SK-MEL-5 (cell line): ENCODE measurements at places on chromosomes 5 and 9. TPM values are rescaled to one million over a fixed set of nuclear protein-coding genes. Genes with fewer than 3 reads are reported as not detected.

DNA sequence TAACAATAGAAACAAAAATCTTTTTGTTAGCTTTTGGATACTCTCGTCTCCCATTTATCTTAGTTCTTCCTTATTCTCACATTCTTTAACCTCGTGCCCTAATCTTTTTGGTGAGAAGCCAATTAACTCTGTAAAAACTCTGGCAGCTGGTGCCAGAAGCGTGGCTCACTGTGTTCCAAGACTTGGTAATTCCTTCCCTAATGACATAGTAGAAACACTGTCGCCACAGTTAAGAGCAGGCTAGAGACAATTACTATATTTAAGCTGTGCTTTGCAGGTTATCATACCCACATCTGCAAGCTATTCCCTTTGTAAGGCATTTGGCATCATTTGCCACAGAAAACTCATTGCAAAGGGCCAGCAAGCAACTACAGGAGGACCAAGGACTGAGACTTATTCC lies 160.9 kb upstream of the PIK3R1 start:
- DNase-seq, result no peak

Gene SOHLH1
- total RNA-seq, result 0.27 TPM in 1 of 2 replicates, not detected in the other

Gene CORO2A
- total RNA-seq, result 0.96 and 1.6 TPM in 2 replicates

DNA sequence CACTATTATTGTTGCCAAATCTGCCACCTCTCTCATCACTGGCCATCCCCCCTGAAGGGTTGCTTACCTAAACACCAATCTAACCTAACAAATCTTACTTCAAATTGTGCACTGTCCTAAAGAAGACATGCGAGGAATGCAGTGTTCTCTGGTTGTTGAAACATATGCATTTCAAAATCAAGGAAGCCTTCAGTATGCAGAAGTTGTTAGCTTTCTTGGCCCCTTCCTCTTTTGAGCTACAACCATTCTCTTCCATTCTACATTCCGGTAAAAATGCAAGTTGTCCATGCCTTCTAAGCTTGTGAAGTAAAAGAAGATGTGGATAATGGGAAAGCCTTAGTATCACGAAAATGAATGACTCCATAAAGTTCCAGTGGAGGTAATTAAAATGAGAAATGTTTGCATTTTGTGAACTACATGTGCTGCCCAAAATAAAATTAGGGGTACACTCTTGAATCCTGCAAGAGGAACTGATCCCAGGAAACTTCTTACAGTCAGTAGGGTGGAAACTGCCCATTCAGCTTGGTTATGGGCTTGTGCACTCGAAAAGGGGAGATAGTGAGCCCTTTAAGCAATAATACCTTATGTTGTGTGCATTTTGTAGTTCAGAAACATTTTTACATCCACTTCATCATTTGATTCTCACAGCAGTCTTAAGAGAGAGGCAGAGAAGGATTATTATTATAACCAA lies 77.6 kb upstream of the ADRB2 start:
- no peak for DNase-seq

- DNase-seq, result no peak
Observed at GRCh38 chr5:149156435-149157083, 15.3 kb downstream of the ABLIM3 start.

GRCh38 chr9:88988796-88989641 lies 2.2 kb upstream of the S1PR3 start:
- DNase-seq, result no peak

DNA sequence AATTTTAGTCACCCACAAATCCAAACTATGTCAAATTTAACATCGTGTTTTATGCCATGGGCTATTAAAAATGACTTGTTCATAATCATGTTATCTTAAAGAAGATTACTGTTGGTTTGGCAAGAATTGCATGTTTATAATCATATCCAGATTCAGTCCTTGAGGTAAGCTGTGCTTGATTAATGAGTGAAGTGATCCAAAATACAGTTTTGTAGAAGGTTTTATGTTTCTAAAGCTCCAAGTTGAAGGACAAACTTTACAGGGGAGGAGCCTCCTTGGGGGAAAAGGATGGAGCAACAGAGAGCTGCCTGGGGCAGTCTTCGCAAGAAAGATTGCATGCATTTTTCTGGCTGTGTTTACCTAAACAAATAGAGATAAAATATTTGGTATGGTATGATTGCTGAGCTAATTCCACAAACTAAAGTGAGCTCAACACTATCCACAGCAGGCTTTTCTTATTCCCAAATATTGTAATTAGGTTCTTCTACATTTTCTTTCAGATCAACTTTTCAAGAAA lies 189.5 kb upstream of the TYRP1 start:
- DNase-seq, result no peak

Gene PCDH1
- 1.3 and 2.7 TPM in 2 replicates for total RNA-seq

Gene HNRNPH1
- 249 and 270 TPM in 2 replicates for total RNA-seq

- no peak for DNase-seq
Observed at GRCh38 chr5:100299261-100299660, 235.9 kb upstream of the FAM174A start.

- DNase-seq, result no peak
Observed at GRCh38 chr5:79691007-79691406, 1.4 kb downstream of the CMYA5 start.

GRCh38 chr5:77844373-77844622 lies 68.2 kb upstream of the TBCA start:
- DNase-seq, result no peak

Gene NEK6
- total RNA-seq, result 42.5 and 47.5 TPM in 2 replicates

Gene RNF130
- total RNA-seq, result 89.1 and 106 TPM in 2 replicates

Gene DOCK8
- 0.35 and 0.45 TPM in 2 replicates for total RNA-seq

Gene SLC36A3
- total RNA-seq, result not detected in 2 replicates

- DNase-seq, result no peak
Observed at GRCh38 chr9:22446589-22446949, at the start of gene DMRTA1. Gene DMRTA1 (plus strand): TSS chr9:22446824. CDS start chr9:22447066, 242 bp downstream.

GRCh38 chr5:76714751-76715485 lies 1.0 kb upstream of the F2R start:
- DNase-seq, result no peak

- no peak for DNase-seq
Observed at GRCh38 chr9:84322828-84323227, 17.7 kb downstream of the SLC28A3 start.

Gene MSMP
- not detected in 2 replicates for total RNA-seq

DNA sequence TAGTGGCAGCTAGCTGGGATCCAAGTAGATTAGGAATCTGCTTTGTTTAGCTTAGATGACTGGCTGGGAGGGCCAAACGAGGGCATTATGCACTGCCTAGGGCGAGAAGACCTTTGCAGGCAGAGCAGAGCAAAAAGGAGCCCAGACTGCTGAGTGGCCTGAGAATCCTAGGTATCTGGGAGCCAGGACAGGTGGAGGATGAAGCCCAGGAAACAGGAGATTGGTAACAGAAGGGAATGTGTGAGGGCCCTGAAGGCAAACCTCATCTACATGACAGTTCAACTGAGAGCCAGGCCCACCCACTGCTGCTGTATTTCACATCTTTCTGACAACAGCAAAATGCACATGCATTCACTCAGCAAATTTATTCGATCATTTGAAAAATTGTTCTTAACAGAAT lies 192.3 kb downstream of the DTWD2 start:
- no peak for DNase-seq

- no peak for DNase-seq
Observed at GRCh38 chr5:160693831-160694465, 158.1 kb downstream of the ATP10B start.

DNA sequence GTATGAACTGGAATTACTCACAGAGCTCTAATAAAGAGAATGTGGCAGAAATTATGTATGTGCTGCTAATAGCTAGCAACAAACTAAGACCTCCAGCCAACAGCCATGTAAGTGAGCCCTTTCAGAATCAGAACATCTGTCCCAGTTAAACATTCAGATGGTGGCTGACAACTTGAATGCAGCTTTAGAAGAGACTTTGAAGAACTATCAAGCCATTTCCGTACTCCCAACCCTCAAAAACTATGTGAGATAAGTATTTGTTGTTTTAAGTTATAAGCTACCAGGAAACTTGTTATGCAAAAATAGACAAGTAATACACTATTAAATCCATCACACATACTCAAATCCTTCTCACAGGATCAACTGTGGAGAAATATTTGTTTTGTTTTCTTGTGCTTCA lies 205.2 kb upstream of the EDIL3 start:
- DNase-seq, result no peak

GRCh38 chr5:96936431-96937320 lies 796 bp downstream of the LNPEP start:
- peak; percentile 41 for DNase-seq

DNA sequence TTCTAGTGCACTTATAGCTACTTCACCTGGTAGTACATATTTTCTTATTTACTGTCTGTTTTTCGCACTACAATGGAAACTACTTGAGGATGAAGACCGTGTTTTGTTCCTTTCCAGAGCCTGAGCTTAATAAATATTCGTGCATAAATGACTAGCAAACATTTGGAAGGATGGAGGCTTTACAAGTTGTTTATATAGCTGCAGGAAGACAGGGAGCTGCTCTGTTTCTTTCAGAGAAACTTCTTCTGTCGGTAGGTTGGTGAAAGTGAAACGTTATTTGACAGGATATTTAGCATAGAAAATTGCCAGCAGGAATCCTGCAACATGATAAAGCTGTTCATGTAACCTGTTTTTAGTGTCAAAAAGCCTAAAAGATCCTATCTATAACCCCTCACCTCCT lies 210.6 kb downstream of the PCSK5 start:
- DNase-seq, result no peak

- DNase-seq, result no peak
Observed at GRCh38 chr5:170144286-170145023, 38.8 kb downstream of the FOXI1 start.

- DNase-seq, result no peak
Observed at GRCh38 chr5:79305706-79306105, 69.8 kb downstream of the JMY start.

Gene ZFP37
- total RNA-seq, result 1.3 and 1.4 TPM in 2 replicates

GRCh38 chr5:169657127-169657526 lies 20.1 kb downstream of the DOCK2 start:
- no peak for DNase-seq

Gene PIP5KL1
- 0.32 TPM in 1 of 2 replicates, not detected in the other for total RNA-seq

DNA sequence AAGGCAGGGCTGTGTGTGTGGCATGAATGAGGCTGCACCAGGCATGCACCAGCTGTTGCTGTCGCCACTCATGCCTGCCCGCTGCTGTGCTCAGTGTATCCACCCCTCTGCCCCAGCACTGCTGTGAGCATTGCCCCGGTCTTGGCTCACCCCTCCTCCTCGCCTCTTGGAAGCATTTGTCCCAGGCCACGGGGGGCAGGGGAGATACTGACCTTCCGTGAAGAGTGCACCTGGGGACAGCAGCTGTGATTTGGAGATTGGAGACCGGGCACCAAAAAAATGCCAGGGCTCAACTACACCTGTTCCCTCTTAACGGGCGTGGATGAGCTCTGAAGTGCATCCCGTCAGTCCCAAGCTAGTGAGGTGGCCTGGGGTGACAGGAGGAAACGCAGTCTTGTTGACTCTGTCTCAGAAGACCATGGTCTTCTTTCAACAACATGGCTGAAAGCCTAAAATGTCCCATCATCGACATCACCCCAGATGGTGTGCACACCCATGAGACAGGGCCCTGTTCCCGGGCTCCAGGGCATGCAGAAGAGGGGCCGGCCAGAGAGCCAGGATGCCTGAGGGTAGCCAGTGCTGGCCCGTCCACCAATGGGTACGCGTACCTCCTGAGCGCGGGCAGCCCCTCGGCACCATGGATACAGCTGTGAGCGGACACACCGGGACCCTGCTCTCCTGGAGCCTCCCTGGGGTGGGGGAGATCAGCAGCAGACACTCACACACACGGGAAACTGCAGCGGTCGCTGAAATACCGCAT lies 115.8 kb downstream of the COL5A1 start:
- DNase-seq, result no peak

Gene ANKRD18B
- total RNA-seq, result 0.45 and 4.8 TPM in 2 replicates

Gene PRRX2
- 0.29 and 0.40 TPM in 2 replicates for total RNA-seq

DNA sequence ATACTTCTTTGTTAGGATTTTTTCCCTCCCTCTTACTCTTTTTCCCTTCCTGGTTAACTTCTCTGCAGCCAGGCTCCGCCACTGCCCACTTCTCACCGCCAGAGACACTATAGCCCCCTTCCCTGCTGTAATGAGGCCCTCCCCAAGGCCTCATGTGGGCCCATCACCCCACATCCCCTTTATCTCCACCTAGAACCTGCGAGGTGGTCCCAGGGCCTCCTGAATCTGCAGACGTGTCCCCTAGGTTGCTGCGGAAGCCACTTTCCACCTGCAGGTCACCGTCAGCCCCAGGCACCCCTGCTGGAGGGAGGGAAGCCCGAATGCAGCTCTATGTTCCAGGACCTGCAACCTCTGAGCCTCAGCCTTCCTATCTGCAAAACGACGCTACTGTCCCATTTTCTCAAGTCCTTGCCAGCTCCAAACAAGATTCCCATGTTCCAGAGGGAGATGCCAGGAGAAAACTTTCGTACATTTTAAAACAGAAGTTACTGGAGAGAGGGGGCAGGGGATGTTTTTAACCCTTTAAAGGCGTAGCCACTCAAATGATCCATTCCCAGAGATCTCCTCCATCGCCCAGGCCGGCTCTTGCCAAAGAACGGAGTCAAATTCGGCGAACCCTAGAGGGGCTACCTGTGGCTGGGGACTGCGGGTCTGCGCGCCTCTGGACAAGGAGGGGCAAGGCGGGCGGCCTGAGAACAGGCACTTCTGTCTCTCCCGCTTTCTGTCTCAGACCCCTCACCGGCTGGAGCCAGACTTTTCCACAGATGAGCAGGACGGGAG lies 929 bp downstream of the SH3PXD2B start:
- peak; percentile 64 for DNase-seq

Gene MUSK
- not detected in 2 replicates for total RNA-seq

DNA sequence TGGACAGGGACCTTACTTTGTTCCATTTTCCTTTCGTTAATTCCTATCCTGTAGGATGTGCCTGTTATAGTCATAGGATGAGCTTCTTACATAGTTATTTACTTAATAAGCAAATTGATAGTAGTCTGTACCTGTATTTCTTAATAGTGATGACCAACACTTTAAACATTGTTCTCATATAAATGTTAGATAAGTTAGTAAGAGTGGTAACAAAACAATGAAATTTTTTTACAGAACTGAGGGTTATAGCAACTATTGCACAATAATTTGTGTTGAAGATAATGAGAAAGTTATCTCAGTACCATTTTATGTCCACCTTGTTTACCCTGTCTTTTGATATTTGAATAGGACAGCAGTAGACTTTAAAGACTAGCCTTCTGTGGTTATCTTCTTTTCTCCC lies 162.9 kb upstream of the ELL2 start:
- no peak for DNase-seq

DNA sequence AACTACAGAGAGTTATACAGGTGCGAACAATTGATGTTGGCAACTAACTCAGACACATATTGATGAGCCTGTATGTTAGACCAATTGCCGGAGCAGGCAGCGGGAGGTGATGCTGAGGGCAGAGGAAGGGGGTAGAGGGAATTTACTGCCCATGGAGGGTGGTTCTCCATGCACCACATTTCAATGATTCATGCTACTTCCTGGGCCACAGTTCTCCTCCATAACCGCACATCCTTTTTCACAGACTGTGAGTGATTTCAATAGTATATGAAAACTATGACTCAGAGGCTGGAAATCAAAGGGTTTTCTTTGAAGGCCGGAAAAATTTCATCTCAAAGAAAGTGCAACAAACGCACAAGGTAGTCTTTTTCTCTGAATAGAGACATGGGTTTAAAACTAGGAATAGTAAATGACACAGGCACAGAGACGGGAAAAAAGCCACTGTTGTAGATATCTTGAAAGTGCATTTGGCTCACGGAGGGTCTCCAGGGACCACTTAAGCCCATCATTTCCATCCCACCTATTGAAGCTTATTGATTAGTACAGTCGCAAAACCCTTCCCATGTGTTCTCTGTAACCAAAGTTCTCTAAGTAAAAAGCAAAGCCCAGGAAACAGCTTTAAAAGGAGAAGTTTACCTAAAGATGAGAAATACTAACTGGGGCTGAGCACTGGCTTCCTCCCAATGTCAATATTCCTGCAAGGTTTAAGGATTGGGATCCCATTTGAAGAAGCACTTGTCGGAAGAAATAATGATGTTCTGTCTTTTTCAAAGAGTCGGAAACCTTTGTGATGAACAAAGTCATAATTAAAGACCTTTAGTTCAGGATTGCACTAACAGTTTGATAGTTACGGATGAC lies 28.0 kb upstream of the ADAM19 start:
- peak; percentile 69 for DNase-seq
